ENCODE measurements at places on chromosomes 5 and 9.

- no peak for DNase-seq
These were observed 53.9 kb upstream of the EFNA5 start for GRCh38 chr5:107724642-107725041.

DNA sequence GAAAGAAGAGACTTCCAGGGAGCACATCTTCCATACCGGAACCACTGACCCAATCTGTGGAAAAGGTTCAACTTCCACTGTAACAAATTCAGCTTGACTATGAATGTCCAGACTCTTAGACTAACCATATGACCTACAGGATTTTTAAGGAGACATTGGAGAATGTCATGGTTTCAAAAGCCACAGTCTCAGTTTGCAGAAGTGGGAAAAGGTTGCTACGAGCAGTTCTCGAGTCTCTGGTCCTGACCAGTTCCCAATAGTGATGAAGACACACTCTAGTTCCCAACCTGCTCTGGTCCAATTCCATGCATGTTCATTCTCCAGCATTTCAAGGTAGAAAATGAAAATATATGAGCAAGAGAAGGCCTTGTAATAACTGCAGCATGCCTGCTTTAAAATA, 158.0 kb downstream of the MAPKAP1 start:
- DNase-seq, result no peak

DNA sequence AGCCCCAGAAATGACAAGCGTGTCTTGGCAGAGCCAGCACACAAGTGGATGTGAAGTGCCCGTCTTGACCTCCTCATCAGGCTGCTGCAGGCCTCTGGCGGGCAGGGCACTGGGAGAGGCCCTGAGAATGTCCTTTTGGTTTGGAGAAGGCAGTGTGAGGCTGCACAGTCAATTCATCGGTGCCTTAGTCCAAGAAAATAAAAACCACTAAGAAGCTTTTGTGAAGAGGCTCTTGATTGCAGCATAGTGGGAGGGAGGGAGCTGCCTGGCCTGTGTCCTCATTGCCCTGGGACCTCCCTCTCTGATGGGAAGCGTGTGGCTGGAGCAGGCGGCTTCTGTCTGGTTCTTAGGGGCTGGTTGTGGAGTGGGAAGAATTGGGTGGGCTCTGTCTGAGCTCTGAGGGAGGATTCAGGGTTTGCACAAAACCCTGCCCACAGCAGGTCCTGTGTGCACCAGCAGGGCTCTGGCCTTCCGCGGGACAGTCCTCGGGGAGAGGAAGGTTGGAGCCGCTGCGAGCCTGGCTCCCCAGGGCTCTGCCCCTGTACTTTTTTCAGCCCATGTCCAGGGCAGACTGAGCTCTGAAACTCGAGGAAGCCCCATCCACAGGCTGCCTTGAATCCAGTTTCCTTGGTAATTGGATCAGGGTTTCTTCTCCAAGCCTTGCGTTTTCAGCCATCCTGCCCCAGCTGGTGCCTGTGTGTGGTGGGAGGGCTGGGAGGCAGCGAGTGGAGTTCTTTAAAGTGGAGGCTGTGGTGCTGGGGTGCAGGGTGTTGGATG, 1.1 kb downstream of the HRCT1 start:
- peak; percentile 67 for DNase-seq

DNA sequence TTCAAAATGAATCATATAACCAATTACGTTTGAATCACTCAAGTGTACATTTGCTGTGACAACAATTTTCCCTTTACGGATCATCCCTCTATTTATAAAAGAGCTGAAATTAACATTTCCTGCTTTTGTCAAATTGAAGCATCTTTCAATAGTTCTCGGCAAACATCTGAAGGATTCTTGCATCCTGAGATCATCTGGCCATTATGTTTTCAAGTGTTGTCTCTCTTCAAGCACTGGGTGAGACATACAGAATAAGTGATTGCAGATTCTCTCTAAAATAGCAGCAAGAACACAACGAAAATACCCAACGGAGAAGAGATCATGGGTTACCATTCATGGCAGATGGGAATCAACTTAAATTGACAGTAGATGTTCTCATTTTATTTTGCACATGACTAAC, 283.4 kb upstream of the GRAMD2B start:
- no peak for DNase-seq

- DNase-seq, result peak; percentile 16
These were observed 244.2 kb downstream of the FOXD4L6 start for GRCh38 chr9:40884072-40884901.

Data from heart right ventricle (tissue), 16 donors.